Upper lobe of right lung (tissue), 1 donor: ENCODE measurements at places on chromosomes 12 and 14.

DNA sequence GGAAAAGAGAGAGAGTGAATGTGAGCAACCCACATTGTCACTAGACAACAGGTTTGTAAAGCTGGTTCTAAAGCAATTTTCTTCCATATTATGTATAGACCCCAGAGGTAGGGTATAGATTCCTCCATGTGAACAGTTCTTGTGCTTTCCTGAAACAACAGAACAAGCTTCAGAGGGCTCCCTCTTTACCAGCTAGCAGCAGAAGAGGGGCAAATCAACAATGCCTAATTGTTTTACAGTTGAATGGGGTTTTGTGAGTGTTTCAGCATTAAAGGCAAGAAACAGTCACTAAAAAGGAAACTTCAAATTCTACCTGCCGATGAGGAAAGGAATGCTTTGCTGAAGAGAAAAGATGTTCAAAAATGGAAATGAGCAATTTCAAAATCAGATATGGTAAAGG is 341.2 kb upstream of the KITLG start:
- DNase-seq: no peak

DNA sequence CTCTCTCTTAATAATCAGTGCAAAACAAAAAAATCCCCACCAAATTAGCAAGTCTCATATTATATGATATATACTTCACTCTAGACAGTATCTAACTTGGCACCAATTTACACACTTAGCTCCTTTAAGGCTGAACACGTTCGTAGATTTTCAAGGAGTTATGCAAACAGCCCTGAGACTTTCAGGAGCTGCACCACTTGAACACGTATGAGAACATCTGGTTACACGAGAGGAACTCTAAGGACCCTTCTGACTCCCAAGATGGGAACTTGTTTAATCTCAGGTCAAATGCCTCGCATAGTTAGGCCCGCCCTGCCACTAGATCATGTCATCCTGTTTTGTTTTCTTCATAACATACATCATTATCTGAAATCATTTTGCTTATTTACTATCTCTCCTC is 10.0 kb downstream of the SPRING1 start:
- no peak for DNase-seq

- DNase-seq: no peak
Observed at GRCh38 chr12:22491034-22491433, 53.3 kb downstream of the C2CD5 start.

DNA sequence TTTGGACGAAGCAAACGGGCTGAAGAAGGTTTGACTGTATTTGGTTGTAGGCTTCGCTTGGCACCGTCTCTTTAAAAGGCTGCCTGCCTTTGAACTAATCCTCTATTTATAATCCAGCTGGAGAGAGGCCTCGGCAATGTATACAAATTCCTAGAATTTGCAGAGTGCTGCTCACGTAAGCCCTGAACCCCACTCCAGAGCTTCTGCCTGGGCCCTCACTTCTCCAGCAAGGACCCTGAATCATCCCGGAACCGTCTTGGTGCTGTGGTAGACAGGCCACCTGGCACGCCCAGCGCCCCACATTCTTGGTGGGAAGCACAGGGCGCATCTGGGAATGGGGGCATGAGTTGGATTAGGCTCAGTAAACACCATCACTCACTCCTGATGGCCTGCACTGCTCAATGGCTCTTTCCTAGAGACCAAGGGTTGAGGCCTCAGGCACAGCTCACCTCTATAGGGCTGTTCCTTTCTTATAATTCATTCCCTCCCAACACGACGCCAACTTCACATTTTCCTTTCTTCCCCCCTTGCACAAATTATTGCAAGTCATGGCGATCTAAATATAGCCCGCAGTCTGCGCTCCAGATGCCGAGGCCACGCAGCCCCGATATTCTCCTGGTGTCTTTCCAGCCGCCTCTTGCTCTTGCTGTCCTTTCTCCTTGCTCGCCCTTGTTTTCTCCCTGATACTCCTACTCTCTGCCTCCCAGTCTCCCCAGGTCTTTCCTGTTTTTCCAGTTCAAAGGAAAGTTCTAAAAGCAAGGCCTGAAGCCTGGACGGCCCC is 141.0 kb downstream of the ZFP36L1 start:
- DNase-seq: no peak

GRCh38 chr12:78568321-78569020 is 296.1 kb upstream of the SYT1 start:
- no peak for DNase-seq

GRCh38 chr12:94761559-94761958 is 111.2 kb upstream of the TMCC3 start:
- DNase-seq: no peak

DNA sequence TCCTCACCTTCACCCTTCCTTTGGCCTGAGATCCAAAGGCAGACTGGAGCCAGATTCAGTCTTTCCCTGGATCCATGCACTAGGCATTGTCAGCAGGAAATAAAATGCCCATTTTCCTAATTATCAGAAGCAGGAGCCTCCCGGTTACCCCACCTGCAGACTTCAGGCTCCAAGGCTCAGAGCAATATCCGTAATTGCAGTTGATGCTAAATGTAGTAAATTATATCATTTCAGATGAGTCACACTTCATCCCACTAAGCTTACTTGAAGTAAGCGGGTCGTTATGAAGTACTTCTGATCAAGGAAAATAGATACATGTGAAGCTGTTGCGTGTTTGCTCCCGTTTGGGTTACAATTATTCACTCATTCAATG is 110.7 kb upstream of the SFSWAP start:
- no peak for DNase-seq

DNA sequence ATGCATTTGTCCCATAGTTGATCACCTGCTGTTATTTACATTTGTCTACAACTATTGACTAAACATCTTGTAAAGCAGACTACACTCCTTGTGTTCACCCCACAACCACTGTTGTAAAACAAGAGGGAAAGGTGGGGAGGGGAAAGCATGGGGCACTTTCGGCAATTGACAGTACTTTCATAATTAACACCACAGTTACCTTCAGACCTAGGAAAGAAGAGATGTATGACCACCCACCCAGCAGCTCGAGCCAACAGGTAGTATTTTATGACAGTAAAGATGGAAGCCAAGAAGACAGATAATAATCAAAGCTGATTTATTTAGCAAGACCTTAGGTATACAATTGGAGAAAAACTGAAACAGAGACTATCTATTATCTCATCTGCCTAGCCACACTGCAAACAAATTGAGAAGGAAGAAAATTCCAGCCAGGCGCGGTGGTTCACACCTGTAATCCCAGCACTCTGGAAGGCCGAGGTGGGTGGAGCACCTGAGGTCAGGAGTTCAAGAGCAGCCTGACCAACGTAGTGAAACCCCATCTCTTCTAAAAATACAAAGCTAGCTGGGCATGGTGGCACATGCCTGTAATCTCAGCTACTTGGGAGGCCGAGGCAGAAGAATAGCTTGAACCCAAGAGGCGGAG is 11.2 kb downstream of the HECTD4 start:
- DNase-seq: no peak

DNA sequence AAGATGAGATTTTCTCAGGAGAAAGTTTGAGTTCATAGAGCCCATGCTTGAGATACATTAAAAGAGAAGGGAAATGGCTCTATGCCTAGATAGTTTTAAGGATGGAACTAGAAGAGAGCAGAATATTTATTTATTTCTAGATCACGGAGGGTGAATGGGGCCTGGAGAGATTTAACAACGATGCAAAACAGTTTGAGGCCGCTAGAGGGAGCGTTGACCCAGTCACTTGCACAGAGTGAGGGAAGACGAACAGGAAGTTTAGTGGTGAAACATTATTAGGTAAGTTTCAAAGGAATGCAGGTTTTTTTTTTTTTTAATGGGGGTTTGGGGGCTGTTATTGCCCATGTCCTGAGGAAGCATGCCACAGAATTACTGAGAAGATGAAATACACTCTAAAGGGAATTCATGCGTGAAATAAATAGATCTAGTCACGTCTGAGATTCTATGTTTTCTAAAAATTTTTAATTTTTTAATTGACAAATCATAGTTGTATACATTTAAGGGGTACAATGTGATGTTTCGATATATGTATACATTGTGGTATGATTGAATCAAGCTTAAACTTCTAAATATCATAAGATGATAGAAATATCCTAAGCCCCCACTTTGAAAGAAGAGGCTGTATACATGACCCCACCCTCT is 14.8 kb upstream of the PPP1R1A start:
- no peak for DNase-seq

GRCh38 chr14:104296388-104297312 is 158.3 kb downstream of the KIF26A start:
- DNase-seq: peak; percentile 57

DNA sequence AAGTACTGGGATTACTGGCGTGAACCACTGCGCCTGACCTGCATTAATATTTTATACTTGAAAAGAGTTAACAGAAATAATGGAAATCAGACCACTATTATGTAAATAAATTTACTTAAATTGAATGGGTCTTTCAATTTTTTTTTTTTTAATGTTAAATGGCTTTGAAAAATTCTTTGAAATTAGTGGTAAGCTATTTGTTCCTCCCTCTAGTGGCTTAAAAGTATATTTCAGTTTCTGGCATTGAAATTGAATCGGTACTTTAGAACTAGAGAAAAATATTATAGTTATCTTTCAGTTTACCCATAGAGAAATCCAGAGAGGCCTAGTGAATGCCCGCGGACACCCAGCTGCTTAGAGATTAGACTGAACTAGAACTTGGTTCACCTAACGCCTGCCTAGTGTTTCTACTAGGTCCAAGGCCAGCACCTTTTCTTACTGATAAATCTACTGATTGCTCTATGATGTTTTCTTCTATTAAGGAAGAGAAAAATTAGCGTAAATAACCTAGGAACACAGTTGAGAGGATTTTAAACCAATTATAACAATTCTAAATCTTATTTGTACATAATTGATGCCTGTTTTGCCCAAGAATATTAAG is 106.5 kb downstream of the EML1 start:
- no peak for DNase-seq

DNA sequence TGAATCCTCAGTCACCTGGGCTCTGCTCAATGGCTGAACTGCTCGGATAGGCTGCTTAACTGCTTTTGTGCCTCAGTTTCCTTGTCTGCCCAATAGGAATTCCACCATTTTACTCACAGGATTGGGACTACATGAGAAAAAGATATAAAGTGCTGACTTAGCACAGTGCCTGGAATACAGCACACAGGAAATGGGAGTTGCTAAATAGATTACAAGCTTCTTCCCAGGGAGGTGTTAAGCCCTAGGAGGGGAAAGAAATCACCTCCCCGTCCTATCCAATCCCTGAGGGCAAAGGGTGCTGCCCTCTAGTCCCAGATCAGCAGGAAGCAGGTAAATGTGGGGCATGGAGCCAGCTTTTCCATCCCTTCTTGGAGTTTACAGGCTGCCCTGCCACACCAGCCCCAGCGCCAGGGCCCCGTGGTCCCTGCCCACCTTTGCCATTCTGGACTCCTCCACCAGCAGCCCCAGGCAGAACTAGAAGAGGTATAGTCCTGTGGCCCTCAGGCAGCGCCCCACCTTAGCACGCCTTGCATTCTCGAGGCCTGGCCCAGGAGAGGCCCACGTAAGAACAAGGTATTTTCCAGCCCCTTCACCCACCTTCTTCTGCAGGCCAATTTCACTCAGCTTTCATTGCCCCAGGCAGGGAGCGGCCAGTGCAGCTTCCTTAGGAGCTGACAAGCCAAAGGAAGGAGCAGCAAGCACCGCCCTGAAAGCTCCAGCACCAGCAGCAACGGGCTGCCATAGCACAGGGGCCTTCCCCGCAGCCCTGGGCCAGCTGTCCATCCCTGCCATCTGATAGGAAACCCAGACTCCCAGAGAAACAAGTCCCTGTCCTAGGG is 28.8 kb upstream of the RPLP0 start:
- no peak for DNase-seq

DNA sequence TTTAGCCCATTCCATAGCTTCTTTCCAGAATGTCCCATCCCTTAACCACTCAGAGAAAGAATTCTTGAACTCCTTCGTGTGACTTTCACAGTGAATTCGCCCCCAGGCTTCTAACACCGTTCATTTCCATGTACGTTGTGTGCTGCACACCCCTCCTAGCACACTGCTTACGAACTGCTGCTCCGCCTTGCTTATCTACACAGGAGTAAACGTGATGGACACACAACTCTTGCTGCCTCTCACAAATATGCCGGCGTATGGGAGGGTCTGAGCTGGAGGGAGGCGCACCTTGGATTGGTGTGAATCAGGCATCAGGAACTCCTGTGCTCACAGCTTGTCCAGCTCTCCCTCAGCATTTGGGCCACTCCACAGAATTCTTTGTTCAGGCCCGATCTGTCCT is 3.9 kb upstream of the ADGRD1 start:
- no peak for DNase-seq

DNA sequence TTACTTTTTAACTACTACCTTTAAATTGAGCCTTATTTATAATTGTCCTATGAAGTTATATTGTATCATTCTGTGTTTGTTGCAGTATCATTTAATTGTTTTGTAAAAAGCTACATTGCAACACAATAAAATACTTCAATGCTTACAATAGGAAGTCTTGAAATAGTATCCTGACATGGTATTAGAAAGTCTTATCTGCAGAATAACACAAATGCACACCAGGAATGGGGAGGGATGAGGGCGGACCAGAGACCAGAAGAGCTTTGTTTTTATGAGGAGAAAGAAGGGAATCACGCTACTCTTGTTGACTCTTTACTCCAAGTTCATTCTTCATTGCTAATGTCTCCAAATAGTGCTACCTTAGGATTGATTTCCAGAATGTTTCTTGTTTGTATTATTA is 120.2 kb downstream of the MON2 start:
- no peak for DNase-seq

- DNase-seq: peak; percentile 16
Observed at GRCh38 chr12:19382111-19382526, 57.2 kb upstream of the AEBP2 start.

GRCh38 chr12:105775343-105775742 is 363.4 kb downstream of the NUAK1 start:
- DNase-seq: no peak

GRCh38 chr14:100765991-100766390 is 39.3 kb downstream of the DLK1 start:
- DNase-seq: peak; percentile 35

DNA sequence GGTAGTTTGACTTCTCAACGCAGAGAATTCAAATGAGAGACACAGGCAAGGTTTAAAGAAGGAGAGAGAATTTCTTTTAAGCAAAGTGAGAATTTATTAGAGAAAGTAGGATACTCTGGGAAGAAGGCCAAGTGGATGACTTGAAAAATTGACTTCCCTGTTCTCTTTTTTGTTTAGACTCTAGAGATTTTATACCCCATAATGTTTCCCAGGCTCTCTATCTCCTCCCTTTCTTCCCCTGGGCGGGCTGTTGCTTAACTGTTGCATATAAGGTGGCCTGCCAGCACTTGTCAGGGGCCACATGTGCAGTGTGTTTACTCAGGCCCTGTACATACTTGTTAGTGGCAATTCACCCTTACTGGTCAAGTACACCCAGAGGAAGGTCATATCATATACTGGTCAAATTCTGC is 403.7 kb downstream of the SLC6A15 start:
- peak; percentile 60 for DNase-seq

- no peak for DNase-seq
Observed at GRCh38 chr14:38039496-38039895, 168.2 kb upstream of the SSTR1 start.

DNA sequence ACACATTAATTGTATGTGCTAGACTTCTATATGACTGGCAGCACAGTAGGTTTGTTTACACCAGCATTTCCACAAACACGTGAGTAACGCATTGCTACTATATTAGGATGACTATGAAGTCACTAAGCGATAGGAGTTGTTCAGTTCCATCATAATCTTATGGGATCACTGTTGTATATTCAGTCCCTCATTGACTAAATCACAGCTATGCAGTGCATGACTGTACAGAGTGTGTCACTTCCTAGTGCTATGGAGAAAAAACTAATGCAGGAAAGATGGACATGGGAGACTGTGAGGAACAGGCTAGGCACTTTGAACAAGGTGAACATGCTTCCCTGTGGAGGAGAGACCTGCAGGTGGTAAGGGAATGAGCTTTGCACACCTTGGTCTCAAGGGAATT is 259.8 kb downstream of the NUAK1 start:
- no peak for DNase-seq

- DNase-seq: no peak
Observed at GRCh38 chr14:89833120-89833532, 121.4 kb downstream of the EFCAB11 start.
